ENCODE measurements at places on chromosomes 13 and 19. TPM values are rescaled to one million over a fixed set of nuclear protein-coding genes. Genes with fewer than 3 reads are reported as not detected.

Gene CDX2
- total RNA-seq = 122 TPM

- peak; percentile 78 for DNase-seq
Measured at GRCh38 chr19:4866595-4867424, 657 bp downstream of the PLIN3 start.

Gene LGALS7B
- total RNA-seq = not detected

DNA sequence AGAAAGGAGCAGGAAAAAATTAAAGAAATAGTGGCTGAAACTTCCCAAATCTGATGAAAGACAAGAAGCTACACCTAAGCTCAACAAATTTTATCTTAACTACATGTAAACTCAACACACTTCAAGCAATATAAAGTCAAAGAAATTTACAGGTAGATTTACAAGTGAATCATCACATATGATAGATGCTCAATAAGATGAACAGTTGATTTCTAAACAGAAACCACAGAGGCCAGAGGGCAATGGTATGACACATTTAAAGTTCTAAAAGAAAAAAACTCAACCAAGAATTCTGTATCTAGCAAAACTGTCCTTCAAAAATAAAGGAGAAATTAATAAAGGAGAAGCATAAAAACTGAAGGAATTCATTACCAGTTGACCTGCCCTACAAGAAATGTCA is 39.3 kb upstream of the ZNF780A start:
- no peak for DNase-seq

Gene SLITRK5
- 0.09 TPM for total RNA-seq

GRCh38 chr13:96898646-96899254 is 95.5 kb downstream of the OXGR1 start:
- no peak for DNase-seq

DNA sequence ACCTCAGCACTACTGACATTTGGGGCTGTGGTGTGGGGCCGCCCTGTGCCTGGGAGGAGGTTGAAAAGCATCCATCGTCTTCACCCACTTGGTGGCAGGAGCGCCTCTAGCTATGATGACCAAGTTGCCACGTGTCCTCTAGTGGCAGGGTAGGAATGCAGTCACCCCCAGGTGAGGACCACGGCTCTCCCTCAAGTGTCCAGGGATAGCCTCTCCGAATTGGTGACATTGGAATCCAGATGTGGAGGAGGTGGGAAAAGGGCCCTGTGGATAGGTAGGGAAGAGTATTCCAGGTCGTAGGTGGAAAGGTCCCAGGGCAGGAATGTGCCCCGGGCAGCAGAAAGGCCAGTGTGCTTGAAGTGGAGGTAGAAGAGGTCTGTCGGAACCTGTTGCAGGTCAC is 37.6 kb downstream of the ARHGEF18 start:
- no peak for DNase-seq

Gene FCHO1
- total RNA-seq = 2.3 TPM

Gene ZNF700
- total RNA-seq = 37.8 TPM

Gene ZNF829
- 1.1 TPM for total RNA-seq

- no peak for DNase-seq
Measured at GRCh38 chr13:98650396-98651107, 73.6 kb upstream of the STK24 start.

GRCh38 chr19:1811472-1811894 is 593 bp downstream of the ATP8B3 start:
- peak; percentile 92 for DNase-seq

DNA sequence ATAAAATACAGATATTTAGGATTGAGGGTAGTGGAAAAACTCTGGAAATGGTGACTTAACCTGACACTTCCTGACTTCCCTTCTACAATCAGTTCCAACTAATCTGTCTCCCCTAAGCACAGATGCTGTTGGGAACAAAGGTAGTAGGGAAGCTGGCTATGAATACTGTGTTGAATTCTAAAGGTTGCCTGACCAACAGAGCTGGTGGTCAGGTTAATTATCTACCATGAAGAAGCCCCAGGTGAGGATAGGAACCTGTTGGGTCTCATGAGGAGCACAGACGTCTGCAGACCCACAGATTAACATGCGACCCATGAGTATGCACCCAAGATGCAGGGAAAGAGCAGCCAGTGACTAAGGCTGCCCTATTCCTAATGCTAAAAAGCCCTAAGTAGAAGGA is 172.3 kb downstream of the DIAPH3 start:
- no peak for DNase-seq

GRCh38 chr19:43596842-43597461 is 557 bp downstream of the ZNF576 start:
- no peak for DNase-seq
